ENCODE measurements at places on chromosomes 11 and 22.

- DNase-seq, result no peak
Observed at GRCh38 chr11:134486704-134487103, 74.7 kb upstream of the B3GAT1 start.

DNA sequence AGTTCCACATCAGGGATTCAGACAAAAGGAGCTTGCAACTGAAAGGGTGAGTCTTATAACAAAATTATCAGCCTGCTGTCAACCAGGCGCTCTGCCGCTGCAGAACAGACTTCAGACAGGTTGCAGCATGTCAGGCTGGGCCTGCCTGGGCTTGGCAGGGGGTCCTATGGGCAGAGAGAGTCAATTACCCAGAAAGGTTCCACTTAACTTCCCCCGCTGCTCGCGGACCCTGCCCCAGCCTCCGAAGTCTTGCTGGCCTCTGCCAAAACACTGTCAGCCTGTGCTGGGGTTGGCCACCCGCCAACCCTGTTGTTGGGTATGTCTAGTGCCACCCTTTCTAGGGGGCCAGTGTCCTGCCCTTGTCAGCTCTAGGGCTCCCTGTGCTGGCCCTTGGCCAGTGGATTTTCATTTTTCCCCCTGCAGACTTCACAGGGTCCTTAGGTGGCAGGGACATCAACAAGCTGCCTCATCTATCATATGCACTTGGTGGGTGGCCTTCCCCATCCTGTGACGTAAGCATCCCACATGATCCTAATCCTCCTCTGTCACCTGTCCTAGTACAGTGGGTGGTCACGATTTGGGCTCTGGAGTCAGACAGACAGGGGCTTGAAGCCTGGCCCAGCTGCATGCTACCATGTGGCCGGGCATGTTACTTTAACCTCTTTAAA is 166.5 kb upstream of the CADM1 start:
- DNase-seq, result no peak

DNA sequence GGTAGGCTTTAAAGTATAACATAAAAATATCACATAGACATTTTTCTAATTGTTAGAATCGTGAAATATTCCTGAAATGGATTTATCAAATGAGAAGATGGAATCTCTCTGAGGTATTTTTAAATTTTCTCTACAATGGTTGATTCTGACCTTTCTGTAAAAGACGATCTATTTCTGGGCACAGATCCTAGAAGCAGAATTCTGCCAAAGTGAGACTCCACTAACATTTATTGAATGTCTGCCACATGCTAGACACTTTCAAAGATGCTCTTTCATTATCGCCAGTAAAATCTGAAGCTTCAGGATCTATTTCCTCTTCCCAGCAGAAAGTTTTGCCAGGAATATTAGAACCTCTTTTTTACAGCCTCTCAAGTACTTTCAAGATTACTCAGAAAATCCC is 64.1 kb upstream of the TMEM45B start:
- no peak for DNase-seq

DNA sequence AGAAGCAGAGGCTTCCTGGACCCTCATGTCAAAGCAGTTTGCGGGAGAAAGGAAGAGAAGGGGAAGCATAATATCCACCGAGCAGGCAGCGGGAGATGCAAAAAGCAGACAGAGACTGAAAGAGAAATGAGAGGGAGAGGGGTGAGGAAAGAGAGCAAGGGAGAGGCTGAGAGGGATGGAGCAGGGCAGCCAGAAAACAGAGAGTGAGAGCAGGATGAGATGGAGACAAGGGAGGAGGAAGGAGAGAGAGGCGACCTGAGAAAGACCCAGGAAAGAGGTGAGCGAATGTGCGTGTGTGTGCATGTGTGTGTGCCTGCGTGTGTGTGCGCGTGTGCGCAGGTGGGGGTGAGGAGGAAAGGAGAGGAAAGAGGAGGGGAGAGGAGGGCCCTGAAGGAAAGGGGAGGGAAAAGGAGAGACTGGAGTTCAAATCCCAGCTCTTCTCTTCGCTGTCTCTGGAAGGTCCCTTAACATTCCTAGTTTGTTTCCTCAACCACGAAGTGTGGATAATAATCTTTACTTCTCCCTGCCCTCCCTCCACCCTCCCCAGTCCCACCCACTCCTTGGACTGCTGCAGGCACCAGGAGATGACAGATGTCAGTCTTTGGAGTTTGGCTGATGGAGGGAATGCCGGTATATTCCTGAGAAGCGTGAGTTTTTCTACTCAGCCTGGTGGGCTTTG is 67.9 kb downstream of the ISX start:
- no peak for DNase-seq

GRCh38 chr11:74806267-74806666 is 57.6 kb downstream of the RNF169 start:
- no peak for DNase-seq

DNA sequence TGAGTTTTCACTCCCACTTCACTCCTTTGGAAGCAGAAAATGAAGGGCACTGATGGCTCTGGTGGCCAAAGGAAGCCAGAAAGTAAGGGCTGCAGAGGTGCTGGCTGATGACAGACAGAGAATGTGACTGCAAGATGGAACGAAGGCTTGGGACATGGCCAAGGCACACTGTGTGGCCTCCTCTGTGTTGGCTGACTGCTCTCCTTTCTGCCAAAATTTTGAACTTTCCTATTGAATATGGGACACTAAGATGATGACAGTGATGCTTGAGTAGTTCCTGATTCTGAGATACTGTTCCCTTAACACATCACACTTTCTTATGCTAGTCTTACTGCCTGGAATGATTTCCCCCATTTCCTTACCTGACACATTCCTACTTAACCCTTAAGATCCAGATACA is 156.4 kb downstream of the SWAP70 start:
- no peak for DNase-seq

DNA sequence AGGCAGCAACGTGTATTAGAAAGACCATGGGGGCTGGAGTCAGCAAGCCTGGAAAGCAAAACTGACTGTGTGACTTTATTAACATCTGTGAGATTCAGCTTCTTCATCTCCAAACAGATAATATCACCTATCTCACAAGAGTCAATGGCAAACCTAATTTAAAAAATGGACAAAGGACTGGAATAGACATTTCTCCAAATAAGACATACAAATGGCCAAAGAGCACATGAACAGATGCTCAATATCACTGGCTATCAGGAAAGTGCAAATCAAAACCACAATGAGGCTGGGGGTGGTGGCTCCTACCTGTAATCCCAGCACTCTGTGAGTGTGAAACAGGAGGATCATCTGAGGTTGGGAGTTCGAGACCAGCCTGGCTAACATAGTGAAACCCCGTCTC is 69.6 kb downstream of the CLPB start:
- no peak for DNase-seq

DNA sequence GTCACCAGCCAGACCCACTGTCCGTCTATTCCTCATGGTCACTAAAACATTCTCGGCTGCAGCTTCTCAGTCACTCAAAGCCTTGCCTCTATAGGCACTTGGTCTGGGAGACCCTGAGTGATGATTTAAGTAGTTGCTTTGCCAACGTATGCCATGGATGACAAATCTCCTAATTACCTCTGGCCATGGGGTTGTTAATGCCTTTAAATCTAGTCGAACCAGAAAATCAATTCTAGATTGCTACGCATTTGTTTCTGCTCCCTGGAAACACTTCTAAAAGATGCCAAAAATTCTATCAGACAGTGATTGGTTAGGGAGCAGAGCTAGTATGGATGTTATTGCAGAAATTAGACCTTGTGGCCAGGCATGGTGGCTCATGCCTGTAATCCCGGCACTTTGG is 57.0 kb upstream of the RTL6 start:
- DNase-seq, result no peak

- DNase-seq, result no peak
Observed at GRCh38 chr11:117259417-117259816, 26.9 kb downstream of the RNF214 start.

DNA sequence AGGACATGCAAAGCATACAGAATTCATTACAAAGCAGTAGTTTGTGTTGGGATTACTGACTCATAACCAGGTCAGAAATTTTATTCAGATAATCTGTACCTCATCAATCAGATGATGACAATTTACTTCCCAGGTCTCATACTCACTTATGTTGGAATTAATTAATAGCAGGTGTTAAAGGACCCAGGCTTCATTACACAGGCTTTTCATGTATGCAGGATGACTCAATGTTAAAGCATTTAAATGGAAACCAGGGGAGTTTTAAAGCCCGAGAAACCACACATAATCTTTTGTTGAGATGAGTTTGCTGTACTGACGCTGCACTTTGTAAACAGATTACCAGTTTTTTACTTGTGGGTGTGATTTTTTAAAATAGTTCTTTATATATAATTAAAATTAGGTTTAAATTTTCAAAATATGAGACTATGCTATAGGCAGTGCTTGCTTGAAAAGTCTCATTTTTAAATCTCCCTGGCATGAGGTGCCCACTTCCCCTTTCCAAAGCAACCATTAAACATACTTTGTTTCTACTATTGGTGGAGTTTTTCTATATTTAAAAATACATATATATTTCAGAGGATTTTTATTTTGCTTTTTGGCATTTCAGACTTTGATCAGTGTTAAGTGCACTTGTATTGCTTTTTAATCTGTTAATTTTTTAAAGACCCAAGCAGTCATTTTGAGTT is 41.0 kb downstream of the CEP57 start:
- no peak for DNase-seq

DNA sequence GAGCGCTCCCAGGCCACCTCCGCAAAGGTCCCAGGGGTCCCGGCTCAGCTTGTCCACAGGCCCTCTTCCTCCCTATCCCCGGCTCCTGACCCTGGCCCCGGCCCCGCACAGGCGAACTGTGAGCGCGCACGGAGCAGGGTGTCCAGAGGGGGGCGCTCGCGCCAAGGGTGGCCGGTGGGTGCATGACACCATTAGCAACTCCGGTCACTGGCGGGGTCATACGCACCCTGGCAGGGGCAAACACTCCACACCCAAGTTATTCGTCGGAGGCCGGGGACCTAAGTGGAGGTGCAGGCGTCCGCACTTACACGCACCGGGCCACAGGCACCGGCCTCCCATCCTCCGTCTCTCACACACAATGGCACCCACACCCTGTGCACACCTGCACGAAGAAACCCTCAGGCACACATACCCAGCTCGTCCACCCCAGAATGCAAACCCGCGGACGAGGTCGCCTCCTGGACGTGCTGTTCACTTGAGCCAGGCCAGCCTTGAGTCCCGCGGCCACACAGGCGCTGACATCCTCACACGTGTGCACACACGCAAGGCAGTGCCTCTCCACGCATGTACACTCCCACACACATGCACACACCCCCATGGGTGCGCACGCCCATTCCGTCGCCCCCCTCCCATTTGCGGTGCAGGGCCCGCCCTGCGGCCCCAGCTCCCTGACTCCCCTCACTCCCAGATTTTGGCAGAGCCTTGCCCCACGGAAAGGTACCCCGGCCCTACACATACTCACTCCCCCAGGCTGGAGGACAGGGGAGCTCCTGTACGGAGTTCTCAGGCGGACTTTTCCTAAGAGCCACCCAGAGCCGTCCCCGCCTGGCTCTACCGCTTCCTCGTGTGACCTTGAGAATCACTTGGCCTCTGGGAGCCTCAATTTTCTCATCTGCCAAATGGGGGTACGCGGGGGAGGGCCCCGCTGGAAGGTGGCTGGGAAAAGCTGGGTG is at the start of gene RASGRP2:
TSS of gene RASGRP2 (minus strand) at position 552 of the 953 bp plus-strand sequence. CDS start 1,276 bp downstream, outside the sequence.
- peak; percentile 69 for DNase-seq

GRCh38 chr11:128482512-128483191 is 104.7 kb downstream of the ETS1 start:
- peak; percentile 53 for DNase-seq

DNA sequence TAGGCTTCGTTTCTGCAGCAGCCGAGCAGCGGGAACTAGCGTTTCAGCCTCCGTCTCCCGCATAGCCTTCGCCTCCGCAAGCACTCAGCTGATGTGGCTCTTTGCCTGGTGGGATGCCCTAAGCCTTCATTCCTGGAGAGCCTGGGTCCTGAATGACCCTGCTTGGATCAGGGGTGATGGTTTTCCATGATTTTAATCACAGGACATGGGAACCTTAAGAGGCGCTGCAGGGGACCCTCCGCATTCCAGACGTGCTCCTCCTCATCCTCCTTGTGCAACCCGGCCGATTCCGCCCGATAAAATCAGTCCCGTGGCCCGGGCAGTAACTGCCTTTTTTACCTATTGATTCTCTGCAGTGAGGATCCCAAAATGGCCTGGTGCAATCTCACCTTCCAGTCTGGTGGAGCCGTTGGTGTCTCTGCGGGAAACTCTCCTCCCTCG is 8.2 kb downstream of the C11orf21 start:
- DNase-seq, result no peak
